ENCODE measurements at places on chromosomes 7 and 10.
A peak's percentile ranks its signal among the peaks of the same experiment; 100 is the strongest.

GRCh38 chr7:65509368-65510186, 135.9 kb downstream of the ZNF92 start:
- no peak for DNase-seq

GRCh38 chr10:124717911-124718741, 26.1 kb downstream of the FAM53B start:
- DNase-seq, result peak; percentile 73

GRCh38 chr7:37738321-37738720, 54.8 kb downstream of the GPR141 start:
- DNase-seq, result no peak

- DNase-seq, result no peak
These were observed 36.0 kb upstream of the CUX1 start for GRCh38 chr7:101781439-101781838.

DNA sequence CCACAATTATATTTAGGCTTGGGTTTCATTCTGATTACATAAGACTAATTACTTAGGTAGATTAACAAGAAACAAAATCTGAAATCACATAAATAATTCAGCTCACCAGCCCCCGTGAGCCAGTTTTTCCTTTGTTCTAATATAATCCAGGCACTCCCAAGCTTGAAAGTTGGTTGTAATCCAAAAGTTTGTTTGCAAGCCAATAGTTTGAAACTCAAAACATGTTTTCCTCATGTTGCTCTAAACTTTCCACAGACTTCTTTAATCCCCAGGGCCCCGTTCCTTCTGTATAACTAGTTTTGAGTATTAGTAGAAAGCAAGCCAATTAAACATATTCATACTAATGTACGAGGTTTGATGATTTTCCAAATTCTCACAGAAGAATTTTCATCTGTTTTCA, 56.1 kb downstream of the SP8 start:
- DNase-seq, result no peak

DNA sequence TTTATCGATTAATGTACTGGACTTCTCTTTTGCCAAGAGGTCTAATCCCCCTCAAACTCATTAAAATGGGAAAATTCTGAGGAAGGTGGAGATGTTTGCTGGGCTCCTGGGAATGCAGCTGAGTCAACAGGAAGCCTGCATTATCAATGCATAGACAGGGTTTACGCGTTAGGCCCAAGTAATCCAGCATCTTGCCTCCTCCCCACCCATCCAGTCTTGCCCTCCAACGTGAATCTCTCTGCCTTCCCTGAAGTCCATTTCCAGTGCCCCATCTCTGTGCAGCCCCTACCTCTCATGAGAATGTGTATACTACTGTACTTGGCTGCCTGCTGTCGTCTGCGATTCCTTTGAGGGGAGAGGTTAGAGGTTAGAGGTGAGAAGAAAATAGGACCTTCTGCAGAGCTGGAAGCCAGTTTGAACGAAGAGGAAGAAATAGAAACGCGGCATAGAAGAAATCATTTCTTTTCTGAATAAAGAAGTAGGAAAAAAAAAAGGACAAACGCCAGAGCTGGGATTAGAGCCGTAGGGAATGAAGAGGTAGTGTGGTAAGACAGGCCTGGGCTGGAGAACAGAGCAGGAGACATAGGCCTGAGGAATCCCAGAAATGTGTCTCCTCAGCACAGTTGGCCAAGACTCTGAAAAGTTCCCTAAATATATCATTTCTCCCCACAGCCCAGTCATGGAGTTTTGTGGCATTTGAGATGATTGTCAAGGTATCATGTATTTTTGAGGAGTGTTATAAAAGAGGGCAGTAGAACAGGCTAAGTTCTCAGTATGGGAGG, 75.6 kb downstream of the MYOF start:
- DNase-seq, result no peak

DNA sequence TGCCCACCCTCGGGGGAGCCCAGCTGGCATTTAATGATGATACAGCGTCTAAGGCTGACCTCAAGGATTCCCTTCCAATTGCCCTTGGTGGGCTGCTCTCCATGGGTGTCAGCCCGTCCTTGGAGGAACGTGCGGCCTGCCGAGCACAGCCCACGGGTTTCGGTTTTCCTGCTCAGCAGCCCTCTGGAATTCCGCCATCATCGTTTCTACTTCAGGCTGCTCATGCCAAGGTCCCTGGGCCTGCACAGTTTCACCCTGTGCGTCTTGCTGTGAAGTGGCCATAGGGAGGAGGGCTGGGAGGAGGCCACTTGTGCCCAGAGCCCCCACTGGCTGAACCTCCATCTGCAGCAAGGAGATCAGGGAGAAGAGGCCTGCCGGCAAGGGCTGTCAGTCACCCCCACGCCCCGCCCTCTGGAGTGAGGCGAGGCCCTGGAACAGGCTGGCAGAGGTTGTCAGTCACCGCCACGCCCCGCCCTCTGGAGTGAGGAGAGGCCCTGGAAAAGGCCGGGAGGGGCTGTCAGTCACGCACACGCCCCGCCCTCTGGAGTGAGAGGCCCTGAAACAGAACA, 82.8 kb downstream of the CHST15 start:
- no peak for DNase-seq

- DNase-seq, result no peak
These were observed 15.2 kb downstream of the ZCWPW1 start for GRCh38 chr7:100413346-100413745.

DNA sequence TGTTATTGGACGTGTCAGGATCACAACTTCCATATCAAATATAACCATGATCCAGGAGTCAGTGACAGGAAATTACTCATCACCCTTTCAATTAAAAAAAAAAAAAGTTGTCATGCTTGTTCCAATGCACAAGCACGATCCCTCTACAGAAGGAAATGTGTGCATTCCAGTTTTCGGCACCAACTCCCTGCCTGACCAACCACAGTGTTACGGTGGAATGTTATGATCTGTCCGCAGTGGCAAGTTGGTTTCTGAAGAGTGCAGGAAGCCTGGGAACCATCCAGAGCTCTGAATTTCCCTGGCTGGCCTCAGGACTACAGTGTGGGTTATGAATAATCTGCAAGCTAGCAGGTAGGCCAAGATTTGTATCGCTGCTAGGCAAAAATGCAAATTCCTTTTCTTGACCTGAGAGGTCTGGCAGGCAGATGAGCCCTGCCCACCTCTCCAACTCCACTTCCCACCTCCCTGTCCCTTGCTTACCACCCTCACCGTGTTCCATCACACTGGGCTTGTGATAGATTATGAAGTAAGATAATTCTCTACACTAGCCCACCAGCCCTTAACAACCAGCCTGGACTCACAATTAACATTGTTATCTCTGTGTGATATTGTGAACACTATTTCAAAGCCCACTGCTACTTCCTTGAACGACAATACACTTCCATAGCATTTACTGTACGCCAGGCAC, 20.4 kb downstream of the FRMPD2 start:
- no peak for DNase-seq

DNA sequence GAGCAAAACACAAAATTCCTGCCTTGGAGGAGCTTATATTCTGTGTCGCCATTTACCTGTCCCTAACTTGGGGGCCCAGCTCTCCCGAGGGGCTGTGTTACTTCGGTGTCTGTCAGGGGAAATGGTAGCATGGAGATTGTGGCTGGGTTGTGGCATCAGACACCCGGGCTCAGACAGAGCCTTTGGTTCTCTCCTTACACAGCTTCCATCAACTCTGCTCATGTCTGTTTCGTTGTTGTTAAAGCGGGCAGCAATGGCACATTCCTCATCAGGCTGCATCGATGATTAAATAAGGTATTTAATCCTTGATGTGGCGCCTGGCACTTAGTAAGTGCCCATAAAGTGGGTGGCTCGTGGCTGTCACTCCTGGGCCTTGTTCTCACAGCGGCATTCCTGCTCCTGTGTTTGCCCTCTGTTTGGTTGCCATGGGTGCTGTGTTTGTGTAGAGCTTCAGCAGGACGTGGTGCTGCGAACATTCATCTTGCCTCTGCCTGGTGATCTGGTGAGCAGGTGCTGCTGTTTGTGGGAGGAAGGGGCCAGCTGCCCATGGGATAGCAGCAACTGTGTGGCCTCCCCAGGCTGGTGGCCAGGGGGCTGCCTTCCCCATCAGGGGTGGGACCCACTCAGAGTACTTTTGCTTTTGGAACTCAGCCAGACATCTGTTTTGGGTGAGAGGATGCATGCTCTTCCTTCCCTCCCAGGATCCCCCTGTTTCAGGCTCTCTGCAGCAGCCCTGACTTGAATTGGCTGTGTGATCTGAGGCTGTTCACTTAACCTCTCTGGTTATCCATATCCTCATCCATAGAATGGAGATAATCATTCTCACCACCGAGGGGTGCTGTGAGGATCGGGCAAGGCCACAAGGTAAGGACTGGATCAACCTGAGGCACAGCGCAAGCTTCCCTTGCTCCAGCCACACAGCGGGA, 207.2 kb upstream of the SVIL start:
- no peak for DNase-seq
